ENCODE measurements at places on chromosomes 16 and 17. TPM values are rescaled to one million over a fixed set of nuclear protein-coding genes. Genes with fewer than 3 reads are reported as not detected.

DNA sequence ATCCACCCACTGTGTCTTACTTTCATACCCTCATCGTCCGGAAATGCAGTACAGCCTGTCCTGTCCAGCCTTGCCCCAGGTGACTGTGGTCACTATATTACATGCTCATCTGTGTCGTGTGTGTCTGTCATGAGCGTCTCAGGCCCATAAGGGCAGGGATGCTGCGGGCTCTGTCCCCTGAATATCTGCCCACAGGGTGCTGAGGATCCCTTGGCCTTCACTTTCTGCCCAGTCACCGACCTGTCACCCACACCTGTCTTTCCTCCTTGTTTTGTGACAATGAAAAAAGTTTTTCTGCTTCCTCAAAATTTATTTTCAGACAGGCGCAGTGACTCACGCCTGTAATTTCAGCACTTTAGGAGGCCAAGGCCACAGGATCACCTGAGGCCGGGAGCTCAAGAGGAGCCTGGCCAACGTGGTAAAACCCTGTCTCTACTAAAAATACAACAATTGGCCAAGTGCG, 1.4 kb upstream of the CTRB1 start:
- H3K4me1 ChIP-seq, result no peaks in the 10 kb centered on the region
- H3K36me3 ChIP-seq, result no peaks in the 10 kb centered on the region
- no peaks in the 10 kb centered on the region for H3K27me3 ChIP-seq
- no peak overlapping the region for H3K27ac ChIP-seq
- H3K4me3 ChIP-seq, result no peak overlapping the region
- DNase-seq, result no peak

- peaks cover 8% of the 10 kb centered on the region for H3K36me3 ChIP-seq
- H3K4me1 ChIP-seq, result no peaks in the 10 kb centered on the region
- H3K27ac ChIP-seq, result no peak overlapping the region
- no peaks in the 10 kb centered on the region for H3K27me3 ChIP-seq
Observed at GRCh38 chr16:27481282-27481934, 68.3 kb downstream of the GTF3C1 start.

Gene CD79B
- 0.86 TPM for total RNA-seq

Gene CCL2
- total RNA-seq, result 4.0 TPM

DNA sequence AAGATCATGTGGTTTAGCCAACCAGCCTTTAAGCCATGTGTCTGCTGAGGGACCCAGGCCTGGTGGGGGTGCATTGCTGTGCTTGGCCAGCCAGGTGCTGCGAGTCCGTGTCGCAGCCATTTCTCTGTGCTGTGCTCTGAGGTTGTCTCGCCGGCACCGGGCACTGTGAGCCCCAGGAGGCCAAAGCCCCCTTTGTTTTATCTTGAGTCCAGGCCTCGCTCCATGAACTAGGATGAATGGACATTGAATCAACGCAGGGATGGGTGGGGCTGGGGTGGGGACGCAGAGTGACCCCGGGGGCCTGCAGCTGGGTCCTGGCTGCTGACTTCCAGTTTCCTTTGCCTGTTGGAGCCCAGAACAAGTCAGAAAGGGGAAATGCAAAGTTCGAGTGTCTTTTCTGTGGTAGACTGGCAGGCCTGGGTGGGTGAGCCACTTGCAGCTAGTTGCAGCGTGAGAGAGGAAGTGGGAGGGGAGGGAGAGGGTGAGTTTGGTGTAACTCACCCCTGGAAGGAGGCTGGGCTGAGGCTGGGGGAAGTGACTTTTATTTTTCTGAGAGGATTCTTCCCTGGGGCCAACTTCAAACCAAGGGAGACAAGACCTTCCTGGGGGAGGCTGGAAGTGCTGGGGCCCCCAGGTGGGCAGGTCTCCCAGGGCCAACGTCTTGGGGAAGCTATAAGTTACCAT, 324.7 kb downstream of the SEC14L1 start:
- H3K4me3 ChIP-seq, result no peak overlapping the region
- peaks cover 2% of the 10 kb centered on the region for H3K4me1 ChIP-seq
- H3K27me3 ChIP-seq, result no peaks in the 10 kb centered on the region
- peak overlapping the region; percentile 9 for H3K27ac ChIP-seq
- peak; percentile 77 for DNase-seq
- H3K36me3 ChIP-seq, result no peaks in the 10 kb centered on the region

DNA sequence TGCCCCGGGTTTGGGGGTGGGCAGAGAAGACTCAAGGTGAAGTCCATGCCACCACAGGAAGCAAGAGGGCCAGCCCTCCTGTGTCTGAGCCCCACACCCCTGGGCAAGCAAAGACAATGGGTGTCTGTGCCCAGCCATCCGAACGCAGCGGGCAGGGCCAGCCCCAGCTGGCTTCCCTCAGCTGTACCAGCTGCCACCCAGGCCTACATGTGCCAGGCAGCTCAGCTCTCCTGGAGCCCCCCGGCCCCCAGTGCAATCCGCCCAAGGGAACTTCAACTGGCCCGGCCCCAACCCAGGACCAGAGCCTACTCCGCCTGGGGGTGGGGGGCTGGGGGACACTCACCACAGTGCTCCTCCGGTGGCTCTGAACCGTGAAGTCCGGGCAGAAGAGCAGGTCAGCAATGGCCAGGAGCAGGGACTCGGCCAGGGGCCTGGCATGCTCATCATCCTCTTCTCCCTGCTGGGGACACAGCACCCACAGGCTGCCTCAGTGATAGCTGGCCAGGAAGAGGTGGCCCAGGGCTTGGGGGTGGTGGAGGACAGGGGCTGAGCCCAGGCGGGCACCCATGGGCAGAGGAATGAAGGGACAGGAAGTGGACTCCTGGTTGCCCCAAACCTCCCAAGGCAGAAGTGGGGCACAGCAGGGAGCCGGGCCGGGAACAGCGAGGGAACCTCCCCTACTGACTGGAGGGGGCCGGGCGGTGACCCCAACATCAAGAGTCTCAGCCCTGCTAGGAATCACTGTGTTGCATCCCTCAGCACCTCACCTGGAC, 9.8 kb downstream of the HID1 start:
- H3K27me3 ChIP-seq, result no peaks in the 10 kb centered on the region
- H3K4me3 ChIP-seq, result no peak overlapping the region
- H3K36me3 ChIP-seq, result no peaks in the 10 kb centered on the region
- DNase-seq, result no peak
- H3K4me1 ChIP-seq, result no peaks in the 10 kb centered on the region

DNA sequence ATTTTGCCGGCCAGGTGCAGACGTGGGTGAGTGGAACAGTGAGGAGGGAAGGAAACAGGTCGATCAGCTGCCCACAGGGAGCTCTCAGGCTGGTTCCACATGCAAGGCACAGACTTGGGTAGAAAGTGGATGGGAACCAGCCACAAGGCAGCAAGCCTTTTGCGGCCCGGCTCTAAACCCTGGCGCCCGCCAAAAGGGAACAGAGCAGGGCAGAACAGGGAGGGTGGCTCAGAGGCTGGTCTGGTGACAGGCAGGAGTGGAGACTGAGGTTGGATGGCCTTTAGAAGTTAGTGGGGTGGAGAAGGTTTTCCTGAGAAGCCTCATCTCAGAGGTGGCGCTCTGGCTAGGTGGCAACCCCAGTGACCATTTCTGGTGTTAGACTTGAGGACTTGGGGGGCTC, 10.4 kb downstream of the LLGL2 start:
- H3K36me3 ChIP-seq, result peaks cover 3% of the 10 kb centered on the region
- no peak for DNase-seq
- no peaks in the 10 kb centered on the region for H3K27me3 ChIP-seq

- H3K27me3 ChIP-seq, result no peaks in the 10 kb centered on the region
- H3K36me3 ChIP-seq, result peaks cover 5% of the 10 kb centered on the region
- no peak overlapping the region for H3K27ac ChIP-seq
- H3K4me3 ChIP-seq, result no peak overlapping the region
- no peak for DNase-seq
- H3K4me1 ChIP-seq, result peaks cover 3% of the 10 kb centered on the region
Observed at GRCh38 chr17:56838687-56839086, 4.7 kb downstream of the DGKE start.

DNA sequence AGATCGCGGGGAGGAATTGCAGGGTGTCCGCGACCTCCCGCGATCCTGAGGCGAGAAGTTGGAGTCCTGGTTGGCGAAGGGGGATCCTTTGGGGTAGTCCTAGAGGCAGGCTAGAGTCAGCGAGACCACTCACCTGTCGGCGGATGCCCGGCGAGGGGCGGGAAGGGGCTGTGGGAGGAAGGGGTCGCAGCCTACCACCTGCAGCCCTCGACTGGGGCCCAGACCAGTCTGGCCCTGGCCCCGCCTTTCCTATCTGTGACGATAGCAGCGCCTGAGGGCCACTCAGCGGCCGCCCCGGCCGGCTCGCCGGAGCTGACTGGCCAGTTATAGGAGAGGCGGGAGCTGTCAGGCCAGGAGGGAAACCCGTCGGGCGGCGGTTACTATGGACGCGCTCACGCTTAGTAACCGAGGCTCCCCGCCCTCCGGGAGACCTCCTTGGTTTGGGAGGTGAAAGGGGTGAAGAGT, at the start of gene TEKT3:
TEKT3 (minus strand) TSS at position 213 of the 465 bp plus-strand sequence. CDS start 10,012 bp downstream, outside the sequence.
- H3K4me3 ChIP-seq, result peak within 1 kb of the TSS; percentile 29
- no peaks in the 10 kb centered on the region for H3K36me3 ChIP-seq
- DNase-seq, result peak; percentile 75
- H3K27ac ChIP-seq, result no peak within 1 kb of the TSS
- no peaks in the 10 kb centered on the region for H3K4me1 ChIP-seq
- no peaks in the 10 kb centered on the region for H3K27me3 ChIP-seq

- no peaks in the 10 kb centered on the region for H3K36me3 ChIP-seq
- H3K4me1 ChIP-seq, result peaks cover 6% of the 10 kb centered on the region
- no peak overlapping the region for H3K27ac ChIP-seq
- no peak overlapping the region for H3K4me3 ChIP-seq
Observed at GRCh38 chr17:42653179-42654124, 5.6 kb upstream of the TUBG2 start.

Gene TRAP1
- total RNA-seq, result 169 TPM

- no peaks in the 10 kb centered on the region for H3K27me3 ChIP-seq
- no peak overlapping the region for H3K27ac ChIP-seq
- H3K4me1 ChIP-seq, result peaks cover 4% of the 10 kb centered on the region
- H3K4me3 ChIP-seq, result no peak overlapping the region
- DNase-seq, result peak; percentile 31
- H3K36me3 ChIP-seq, result no peaks in the 10 kb centered on the region
Observed at GRCh38 chr17:76153640-76154039, 12.6 kb upstream of the FOXJ1 start.

Gene TTLL6
- total RNA-seq, result 0.12 TPM

- DNase-seq, result peak; percentile 48
- H3K36me3 ChIP-seq, result peaks cover 14% of the 10 kb centered on the region
- no peak overlapping the region for H3K4me3 ChIP-seq
- H3K27me3 ChIP-seq, result no peaks in the 10 kb centered on the region
- H3K27ac ChIP-seq, result no peak overlapping the region
- no peaks in the 10 kb centered on the region for H3K4me1 ChIP-seq
Observed at GRCh38 chr17:79942591-79943346, 92.9 kb downstream of the TBC1D16 start.

DNA sequence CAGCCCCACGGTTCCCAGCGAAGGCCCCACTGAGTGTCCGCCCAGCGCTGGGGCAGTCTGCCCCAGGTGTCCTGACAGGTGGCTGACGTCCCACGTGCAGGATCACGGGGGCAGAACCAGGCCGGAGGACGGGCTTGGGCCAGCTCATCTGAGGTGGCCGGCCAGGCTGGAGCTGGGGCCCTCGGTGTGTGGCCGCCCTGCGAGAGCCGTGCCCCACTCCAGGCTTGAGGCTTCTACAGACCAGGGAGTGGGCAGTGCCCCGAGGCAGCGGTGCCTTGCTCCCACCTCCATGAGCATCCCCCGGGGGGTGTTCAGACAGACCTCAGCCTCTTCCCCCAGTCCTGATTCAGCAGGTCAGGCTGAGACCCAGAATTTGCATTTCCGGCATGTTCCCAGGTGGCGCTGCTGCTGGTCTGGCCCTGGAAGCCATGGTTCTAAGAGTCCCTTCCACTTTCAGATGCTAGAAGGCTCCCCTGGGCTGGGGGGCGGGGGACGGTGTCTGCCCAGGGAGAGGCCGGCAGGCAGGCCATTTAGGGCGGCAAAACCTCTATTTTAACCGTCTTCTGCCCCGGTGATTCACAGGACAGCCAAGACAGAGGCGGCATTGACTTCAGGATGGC, 35.4 kb upstream of the PABPN1L start:
- H3K27ac ChIP-seq, result no peak overlapping the region
- H3K36me3 ChIP-seq, result no peaks in the 10 kb centered on the region
- no peaks in the 10 kb centered on the region for H3K27me3 ChIP-seq
- DNase-seq, result no peak

- no peaks in the 10 kb centered on the region for H3K36me3 ChIP-seq
- no peak overlapping the region for H3K4me3 ChIP-seq
- DNase-seq, result no peak
- no peaks in the 10 kb centered on the region for H3K27me3 ChIP-seq
- no peaks in the 10 kb centered on the region for H3K4me1 ChIP-seq
Observed at GRCh38 chr16:28187595-28188004, 24.2 kb downstream of the XPO6 start.

- H3K4me3 ChIP-seq, result no peak overlapping the region
- no peak overlapping the region for H3K27ac ChIP-seq
- no peaks in the 10 kb centered on the region for H3K4me1 ChIP-seq
- DNase-seq, result no peak
Observed at GRCh38 chr16:76665571-76666275, 388.5 kb downstream of the CNTNAP4 start.

GRCh38 chr17:49104511-49105074, 28.0 kb upstream of the B4GALNT2 start:
- no peak overlapping the region for H3K27ac ChIP-seq
- no peaks in the 10 kb centered on the region for H3K4me1 ChIP-seq
- no peak overlapping the region for H3K4me3 ChIP-seq
- no peak for DNase-seq

GRCh38 chr17:54881255-54881972, 19.2 kb upstream of the TOM1L1 start:
- no peaks in the 10 kb centered on the region for H3K4me1 ChIP-seq
- H3K27ac ChIP-seq, result no peak overlapping the region
- DNase-seq, result no peak
- no peak overlapping the region for H3K4me3 ChIP-seq

DNA sequence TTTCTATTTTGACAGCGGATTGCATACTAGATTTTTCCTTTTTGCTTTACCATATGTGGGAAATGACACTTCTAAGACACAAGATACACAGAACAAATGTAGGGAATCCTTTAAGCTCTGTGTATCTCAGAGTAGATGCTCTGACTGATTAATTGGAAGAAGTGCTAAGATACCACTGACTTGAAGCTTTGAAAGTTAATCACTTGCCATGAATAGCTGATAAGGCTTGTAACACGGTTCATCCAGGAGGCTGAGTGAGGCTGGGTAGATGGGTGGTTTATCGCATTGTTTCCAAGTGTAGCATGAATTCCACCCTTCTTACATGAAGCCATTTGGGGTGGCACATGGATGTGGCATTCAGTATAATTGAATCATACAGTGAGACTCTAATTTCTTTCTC, 654.1 kb upstream of the RBFOX1 start:
- H3K27me3 ChIP-seq, result no peaks in the 10 kb centered on the region
- H3K27ac ChIP-seq, result no peak overlapping the region
- DNase-seq, result no peak
- H3K4me3 ChIP-seq, result no peak overlapping the region
- H3K36me3 ChIP-seq, result no peaks in the 10 kb centered on the region

DNA sequence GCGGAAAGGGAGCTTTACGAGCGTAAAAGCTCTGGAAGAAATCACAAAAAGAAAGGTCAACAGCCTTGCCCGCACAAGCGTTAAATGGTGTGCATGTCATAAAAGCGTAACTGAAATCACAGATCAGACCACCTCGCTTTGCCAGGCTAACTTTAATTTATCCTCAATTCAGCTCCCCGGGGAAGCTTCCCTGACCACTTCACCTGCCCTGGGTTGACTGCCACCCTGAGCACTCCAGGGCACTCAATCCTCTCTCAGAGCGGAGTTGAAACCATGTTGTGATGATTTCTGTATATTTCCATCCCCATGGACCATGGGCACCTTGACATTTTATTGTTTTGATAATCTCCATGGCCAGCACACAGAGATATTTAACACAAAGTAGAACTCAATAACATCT, 16.1 kb upstream of the NAGS start:
- no peak overlapping the region for H3K27ac ChIP-seq
- no peak for DNase-seq
- H3K4me1 ChIP-seq, result no peaks in the 10 kb centered on the region
- H3K4me3 ChIP-seq, result no peak overlapping the region

Gene RAB37
- 5.3 TPM for total RNA-seq

Gene ZNF23
- total RNA-seq, result 3.1 TPM

Gene RTN4RL1
- total RNA-seq, result 2.6 TPM
